ENCODE measurements at places on chromosomes 5 and 9.

DNA sequence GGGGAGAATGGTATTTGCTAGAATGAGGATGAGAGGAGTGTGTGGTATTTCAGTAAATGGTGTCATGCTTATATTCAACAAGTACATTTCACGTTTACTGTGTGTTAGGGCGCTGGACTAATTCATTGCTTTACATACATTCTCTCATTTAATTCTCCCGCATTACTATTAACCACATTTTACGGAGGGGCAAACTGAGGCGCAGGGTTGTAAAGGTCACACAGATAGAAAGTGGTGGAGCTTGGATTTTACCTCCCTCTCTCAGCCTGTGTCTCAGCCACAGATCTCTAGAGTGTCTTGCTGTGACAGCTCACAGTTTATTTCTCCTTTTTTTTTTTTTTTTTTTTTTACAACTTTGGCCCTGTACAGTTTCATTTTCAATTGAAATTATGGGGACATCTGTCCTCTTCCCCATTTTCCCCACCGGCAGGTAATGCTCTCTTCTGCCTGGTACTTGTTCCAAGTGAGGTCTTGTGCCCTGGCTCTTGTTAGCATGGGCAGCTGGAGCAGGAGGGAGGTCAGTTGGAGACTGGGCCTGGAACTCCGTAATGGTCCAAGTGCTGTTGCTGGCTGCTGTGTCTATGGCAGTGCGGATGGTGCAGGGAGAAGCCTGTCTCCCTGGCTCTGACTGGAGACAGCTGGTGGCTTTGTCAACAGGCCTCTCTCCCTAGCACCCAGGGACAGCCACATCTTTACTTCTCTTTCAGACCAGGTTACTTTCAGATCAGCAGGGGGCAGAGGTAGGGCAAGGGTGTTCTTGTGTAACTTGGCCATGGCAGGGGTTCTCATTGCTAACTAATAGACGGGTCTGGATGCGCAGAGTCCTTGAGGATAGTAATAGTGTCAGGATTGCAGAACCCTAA lies 20.5 kb upstream of the NDST1 start:
- no peak for DNase-seq

DNA sequence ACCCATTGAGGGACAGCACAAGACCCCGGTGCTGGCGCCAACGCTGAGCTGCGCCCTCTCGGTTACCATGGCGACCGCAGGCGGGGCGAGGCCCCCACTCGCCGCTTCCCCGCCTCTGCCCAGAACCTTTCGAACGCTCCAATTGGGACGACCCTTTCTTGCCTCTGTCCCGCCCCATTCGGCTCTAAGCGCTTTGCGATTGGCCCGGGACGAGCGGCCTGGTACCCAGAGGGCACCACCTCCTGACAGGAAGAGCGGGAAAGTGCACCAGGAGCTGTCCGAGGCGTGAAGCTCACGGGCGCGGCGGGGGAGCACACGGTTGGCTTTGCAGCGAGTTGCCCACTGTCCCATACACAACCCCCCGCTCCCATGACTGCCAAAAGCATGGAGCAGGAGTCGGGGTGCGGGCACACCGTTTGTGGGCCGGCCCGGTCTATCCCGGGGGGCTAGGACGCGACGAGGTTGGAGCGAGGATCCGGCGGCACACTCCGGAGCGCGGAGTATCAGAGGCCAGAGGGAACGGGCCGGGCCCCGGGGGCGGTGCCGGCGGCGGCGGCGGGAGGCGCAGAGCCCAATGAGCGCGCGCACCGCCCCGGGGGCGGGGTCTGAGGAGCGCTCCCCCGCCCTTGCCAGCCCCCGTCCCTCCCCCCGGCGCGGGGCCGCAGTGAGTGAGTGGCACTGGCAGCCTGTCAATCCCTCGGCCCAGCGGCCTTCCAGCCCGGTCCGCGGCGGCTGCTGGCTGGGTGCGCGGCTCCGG lies 978 bp upstream of the PBX3 start:
- peak; percentile 62 for DNase-seq

DNA sequence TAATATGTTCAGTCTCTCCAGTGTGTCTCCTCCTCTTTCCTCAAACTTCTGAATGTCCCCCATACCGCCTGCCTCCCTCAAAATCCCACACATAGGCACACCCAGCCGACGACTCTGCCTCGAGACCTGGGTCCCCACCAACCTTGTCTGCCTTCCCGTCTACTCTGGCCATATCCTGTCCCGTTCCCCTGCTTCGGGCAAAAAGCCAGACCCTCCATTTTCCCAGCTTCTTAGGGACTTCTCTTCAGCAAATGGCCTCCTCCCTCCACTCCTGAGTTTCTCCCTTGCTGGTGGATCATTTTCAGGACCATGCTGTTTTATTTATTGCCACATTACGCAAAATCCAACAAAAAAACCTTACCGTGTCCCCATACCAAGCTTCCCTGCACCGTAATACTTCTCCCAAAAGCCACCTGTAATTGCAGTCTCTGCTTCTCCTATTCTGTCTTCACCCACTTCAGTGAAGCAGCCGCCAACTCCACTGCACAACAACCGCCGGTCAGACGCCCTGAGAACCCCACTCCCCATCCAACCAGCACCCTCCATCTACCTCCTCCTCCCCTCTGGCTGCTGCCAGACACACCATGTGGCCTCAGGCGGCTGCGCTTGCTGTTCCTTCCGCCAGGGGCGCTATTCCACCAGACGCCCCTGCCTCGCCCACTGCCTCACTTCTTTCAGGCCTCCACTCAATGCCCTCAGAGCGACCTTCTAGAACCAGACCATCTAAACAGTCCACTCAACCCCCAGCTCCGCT lies 117.0 kb downstream of the TRPM6 start:
- no peak for DNase-seq

DNA sequence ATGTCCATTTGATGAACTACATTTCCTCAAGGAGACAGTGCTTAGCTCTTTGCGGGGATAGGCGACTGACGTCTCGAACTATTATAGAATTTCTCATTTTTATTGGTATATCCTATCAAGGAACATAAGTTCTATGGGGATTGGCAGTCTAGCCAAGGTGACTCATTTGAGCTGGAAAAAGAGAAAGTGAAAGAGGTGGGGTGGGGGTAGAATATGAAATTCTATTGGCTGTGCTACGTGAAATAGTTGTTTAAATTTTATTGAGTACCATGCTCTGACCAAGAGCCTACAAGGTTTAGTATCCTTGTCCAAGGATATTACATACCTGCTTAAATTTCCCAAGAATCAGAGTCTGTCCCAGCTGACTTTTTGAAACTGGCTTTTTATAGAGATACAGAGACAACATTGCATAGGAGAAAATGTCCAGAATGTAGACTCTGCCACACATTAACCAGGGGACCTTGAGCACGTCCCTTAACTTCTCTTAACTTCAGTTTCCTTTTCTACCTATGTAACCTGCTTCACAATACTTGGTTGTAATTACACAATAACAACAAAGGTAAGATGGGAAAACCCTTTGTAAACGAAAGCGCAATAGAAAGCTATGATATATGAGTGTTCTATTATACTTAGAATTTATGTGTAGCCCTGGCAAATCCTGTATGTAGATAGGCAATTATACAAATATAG lies 226.4 kb upstream of the WWC1 start:
- DNase-seq = no peak

DNA sequence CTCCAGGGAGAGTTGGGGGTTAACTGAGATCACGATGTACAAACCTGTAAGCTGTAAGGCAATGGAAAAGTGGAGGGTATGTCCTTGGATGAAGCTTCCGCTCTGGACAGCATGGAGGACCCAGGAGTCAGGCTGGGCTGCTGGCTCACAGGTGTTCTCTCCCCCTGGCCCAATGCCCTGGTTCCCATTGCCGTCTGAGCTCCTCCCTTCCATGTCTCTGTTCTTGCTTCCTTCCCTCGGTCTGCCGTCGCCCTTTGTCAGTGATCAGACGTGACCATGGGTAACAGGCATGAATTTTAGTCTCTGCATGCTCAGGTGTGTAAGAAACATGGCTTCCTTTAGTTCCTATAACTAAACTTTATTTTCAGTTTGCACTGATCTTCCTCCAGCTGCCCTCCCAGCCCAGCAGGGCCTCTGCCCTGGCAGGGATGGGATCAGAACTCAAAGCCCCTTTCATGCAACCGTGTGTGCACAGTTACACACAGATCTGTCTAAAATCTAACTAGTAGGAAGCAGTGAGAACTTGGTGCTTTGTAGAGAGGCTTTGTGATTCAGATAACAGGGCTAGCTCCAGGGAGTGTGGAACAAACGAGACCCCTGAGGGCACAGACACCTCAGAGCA lies 51.7 kb upstream of the KCNMB1 start:
- DNase-seq = no peak

- DNase-seq = no peak
Observed at GRCh38 chr5:154840435-154841272, 9.7 kb downstream of the FAXDC2 start.

- DNase-seq = no peak
Observed at GRCh38 chr9:91496351-91496750, 72.7 kb upstream of the NFIL3 start.

DNA sequence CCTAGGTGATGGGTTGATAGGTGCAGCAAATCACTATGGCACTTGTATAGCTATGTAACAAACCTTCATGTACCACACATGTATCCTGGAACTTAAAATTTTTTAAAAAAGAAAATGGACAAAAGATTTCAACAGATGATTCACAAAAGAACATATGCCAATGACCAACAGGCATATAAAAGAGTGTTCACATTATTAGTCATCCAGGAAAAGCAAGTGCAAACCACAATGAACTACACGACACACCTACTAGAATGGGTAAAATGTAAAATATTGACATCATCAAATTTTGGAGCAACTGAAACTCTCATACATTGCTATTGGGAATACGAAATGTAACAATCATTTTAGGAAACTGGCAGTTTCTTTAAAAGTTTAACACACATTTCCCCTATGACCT lies 109.9 kb downstream of the YIPF5 start:
- no peak for DNase-seq

- DNase-seq = no peak
Observed at GRCh38 chr9:133703591-133704399, 34.4 kb downstream of the SARDH start.

DNA sequence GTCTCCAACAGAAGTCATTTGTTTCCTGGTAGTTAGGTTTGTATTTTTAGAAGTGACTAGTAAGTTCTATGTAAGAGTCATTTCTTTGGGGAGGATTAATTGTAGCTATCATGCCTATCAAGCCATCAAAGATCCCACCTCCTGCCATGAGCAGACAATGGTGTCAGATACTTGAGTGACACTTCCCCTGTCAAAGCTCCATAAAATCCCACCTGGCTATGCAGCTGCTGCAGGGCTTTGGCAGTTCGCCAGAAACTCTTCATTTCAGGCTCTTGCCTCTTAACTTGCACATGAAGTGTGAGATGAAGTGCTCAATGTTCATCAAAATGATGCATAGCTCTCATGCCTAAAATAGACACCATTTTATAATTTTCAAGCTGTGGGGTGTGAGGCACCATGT lies 312.1 kb downstream of the CDH12 start:
- DNase-seq = no peak

DNA sequence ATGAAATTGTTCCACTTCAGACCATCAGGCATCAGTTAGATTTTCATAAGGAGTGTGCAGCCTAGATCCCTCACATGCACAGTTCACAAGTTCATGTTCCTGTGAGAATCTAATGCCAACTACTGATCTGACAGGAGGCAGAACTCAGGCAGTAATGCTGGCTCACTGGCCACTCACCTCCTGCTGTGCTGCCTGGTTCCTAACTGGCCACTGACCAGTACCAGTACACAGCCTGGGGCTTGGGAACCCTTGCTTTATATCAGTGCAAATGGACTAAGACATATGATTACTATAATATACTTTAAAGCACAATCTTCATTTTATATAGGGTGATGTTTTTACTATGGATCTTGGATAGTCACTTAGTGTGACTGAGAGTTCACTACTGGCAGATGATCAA lies 259.2 kb downstream of the SLCO4C1 start:
- DNase-seq = no peak

- DNase-seq = peak; percentile 39
Observed at GRCh38 chr5:14305045-14305444, 161.9 kb downstream of the TRIO start.

DNA sequence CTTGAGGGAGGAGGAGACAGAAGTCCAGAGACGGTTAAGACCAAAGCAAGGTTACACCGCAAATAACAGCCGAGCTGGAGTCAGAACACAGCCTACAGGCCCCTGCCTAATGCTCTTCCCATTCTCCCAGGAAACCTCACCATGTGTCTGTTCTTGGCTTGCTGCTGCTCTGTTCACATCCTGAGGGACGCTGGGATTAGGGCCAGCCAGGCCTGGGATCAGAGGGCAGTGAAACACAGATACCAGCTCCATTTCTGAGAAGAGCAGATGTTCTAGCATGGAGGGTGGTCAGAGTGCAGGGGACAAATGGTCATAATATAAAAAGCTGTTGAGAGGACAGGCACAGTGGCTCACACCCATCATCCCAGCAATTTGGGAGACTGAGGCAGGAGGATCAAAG lies 124.8 kb upstream of the LARP1 start:
- no peak for DNase-seq

DNA sequence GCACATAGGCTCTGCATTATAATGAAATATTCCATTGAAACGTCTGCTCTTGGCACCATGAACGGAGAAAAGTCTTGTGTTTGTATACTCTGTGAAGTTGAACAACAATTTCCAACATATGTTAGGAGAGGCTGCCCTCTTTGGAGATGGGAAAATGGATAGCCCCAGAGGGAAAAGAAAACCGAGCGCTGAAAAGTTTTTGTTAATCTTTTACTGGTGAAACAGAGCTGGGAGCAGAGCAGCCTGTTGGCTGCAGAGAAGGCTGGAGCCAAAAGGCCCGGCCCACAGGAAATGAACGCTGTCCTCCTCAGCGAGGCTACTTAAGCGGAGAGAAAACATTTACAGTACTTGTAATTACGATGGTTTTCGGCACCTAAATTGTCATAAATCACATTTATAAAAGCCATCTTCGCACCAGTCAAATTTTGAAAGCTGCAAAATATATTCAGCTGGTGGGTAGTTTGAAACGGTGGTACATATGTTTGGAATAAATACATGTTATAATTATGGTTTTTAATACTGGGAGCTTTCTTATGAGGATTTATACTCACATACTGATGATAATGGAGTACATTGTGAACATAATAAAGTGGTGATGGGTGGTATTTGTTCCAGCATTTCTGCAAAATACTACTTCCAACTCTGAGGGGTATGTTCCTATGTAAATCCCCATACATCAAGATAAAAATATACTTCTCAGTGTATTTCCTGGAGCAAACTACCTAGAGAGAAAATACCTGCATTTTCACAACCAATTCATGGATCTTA lies 129.6 kb upstream of the CNTLN start:
- no peak for DNase-seq

DNA sequence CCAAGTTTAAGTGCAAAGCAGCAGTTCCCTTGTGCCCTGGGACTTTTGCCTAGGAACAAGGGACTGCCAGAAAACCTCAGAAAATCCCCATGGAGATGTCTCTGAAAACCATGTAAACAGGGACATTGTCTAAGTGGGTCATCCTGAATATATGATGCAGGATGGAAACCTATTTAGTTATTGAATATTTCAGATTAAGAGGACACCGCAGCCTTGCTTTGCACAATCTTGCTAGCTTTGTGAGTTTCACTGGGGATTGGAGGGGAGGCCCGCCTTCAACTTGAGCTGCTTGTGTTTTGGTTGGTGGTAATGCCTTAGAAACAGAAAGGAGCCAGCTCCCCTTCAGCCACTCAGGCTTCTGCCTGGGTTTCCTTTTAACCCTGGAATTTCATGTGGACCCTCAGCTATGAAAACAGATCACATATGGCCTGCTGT lies 112.8 kb downstream of the C9orf152 start:
- no peak for DNase-seq

GRCh38 chr9:127936347-127936852 lies 1.3 kb downstream of the DPM2 start:
- DNase-seq = no peak
